ENCODE measurements at places on chromosomes 7 and 10. TPM values are rescaled to one million over a fixed set of nuclear protein-coding genes. Genes with fewer than 3 reads are reported as not detected.

DNA sequence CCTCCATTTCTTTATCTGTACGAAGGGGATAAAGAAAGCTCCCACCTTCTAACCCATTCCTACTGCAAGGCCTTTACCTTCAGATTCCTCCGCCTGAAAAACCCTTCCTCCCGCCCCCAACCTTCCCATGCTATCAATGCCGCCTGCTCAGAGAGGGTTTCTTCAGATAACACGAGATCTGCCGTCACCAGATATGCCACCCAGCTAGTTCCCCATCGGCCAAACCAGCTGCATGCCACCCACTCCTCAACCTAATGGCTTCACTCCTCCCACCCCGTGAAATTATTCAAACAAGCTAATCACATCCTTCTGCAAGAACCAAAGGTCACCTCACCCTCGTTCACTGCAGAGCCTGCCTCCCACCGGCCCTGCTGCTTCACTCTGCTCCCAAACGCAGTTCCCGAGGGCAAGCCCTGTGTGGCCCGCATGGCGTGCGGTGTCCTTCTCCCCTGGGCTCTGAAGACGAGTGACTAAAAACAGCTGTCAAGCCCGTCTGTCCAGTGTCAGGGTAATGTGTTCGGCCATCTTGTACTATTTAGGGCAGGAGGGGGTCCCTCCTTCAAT, 46.8 kb upstream of the TMEM213 start:
- DNase-seq, result no peak

DNA sequence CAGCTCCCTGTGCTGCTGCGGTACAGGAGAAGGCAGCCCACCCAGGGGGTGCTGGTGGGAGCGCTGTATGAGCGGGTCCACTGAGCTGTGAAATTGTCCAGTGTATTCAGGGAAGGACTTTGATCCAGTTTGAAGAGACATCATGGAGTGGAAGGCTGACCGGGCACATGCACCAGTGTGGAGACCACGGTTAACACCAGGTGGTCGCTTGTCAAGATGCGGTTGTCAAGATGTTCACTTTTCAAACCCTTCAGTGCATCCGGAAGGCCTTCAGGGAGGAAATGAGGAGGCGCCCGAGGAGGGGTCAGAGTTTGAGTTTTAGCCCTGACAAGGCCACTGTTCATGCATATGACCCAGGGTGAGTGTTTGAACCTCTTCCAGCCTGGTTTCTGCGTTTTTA, 6.1 kb downstream of the DOCK1 start:
- no peak for DNase-seq

- DNase-seq, result no peak
These were observed 50.1 kb downstream of the DPYSL4 start for GRCh38 chr10:132236881-132237280.

GRCh38 chr10:100817268-100817839, 72.0 kb downstream of the PAX2 start:
- DNase-seq, result no peak

- DNase-seq, result no peak
These were observed 687.5 kb downstream of the SORCS3 start for GRCh38 chr10:105328503-105329133.

DNA sequence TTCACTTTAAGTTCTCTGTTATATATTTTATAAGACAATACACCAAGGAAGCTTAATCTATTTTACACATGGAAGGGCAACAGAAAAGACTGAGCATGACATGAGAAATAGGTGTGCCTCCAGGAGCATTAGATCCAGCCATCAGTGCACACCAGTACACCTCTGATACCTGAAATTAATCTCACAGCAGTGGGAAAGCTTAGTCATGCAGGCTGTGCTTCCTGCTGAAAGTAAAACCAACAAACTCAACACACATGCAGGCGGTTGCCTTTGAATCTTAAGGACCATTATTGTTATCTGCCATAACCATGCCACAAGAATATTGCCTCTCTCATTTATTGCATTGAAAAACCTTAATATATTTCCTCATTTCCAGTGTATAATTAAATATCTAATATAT, 16.4 kb upstream of the ANKRD30A start:
- DNase-seq, result no peak

- DNase-seq, result no peak
These were observed 35.7 kb downstream of the MACROH2A2 start for GRCh38 chr10:70088308-70088698.

- DNase-seq, result peak; percentile 6
These were observed 305.5 kb downstream of the GPR37 start for GRCh38 chr7:124460056-124460450.

DNA sequence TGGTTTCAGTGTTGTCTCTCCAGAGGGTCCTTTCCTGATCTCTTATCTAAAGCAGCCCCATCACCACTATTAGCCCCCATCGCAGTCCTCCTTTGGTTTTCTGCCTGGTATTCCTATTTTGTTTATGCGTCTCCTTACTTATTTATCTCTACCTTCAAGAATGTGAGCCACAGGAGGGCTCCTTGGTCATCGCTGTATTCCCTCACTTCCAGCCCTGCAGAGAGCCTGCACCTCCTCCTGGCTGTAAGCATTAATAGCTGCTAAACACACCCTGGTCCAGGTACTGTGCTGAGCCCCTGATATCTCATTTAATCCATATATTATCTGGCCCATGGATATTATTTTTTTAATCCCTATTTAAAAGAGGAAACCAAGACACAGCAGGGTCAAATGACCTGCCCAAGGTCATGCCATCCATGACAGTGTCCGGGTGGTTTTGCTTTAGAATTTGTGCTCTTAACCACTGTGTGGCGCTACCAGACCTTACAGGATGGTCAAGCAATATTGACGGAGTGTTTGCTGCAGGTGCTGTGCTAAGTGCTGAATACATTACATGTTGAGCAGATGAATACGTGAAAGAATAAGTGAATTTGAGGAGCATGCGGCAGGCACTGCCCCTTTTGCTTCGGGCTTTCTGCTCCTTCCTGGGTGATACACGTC, 227.2 kb downstream of the ADAM12 start:
- DNase-seq, result peak; percentile 37

DNA sequence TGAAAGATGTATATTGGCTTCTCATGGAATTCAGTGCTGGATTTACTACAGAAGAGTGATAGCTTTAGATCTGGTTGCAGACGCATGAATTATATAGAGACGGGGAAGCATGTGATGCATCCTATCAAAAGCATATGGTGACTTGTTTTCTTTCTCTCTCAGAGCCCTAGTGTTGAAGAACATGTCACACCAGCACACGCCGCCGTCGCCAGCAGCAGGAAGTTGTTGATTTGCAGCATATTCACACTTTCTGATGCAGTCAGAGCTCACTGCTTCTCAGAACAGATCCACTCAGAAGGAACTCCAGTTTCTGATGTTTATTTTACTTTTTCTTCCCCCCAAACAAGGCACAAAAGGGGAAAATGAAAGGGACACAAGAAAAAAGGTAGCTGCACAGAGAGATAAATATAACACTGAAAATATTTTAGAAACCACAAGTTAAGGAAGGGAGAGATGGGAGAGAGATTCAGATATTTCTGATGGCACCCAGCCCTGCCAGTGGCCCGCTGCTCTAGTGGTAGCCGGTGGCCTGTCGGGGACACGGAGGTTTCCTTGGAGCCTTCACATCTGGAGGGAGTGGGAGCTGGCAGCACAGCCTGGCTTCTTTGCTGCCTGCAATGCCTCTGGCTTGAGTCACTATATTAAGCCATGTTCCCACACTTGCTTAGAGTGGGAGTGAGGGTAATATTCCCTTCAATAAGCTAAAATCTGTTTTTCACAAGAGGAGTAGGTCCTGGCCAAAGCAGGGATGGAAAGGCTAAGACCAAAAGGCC, 123.2 kb downstream of the NRP1 start:
- peak; percentile 92 for DNase-seq

GRCh38 chr10:100209303-100209702, 20.1 kb downstream of the CHUK start:
- DNase-seq, result peak; percentile 13

GRCh38 chr7:132072165-132072564, 504.1 kb downstream of the PLXNA4 start:
- DNase-seq, result no peak

- DNase-seq, result peak; percentile 31
These were observed 232.1 kb upstream of the SEMA3C start for GRCh38 chr7:81150951-81151361.

Gene ERVW-1
- not detected for polyA plus RNA-seq

Gene PLEKHS1
- not detected for polyA plus RNA-seq

Gene CARD11
- polyA plus RNA-seq, result 0.26 TPM

Gene TFPI2
- 99.0 TPM for polyA plus RNA-seq

Gene AGR2
- polyA plus RNA-seq, result not detected

All from IMR-90 (cell line).